GM12892 (cell line): ENCODE measurements at places on chromosomes 5 and 9.

- DNase-seq, result no peak
Measured at GRCh38 chr5:169004551-169004950, 296.4 kb downstream of the SLIT3 start.

DNA sequence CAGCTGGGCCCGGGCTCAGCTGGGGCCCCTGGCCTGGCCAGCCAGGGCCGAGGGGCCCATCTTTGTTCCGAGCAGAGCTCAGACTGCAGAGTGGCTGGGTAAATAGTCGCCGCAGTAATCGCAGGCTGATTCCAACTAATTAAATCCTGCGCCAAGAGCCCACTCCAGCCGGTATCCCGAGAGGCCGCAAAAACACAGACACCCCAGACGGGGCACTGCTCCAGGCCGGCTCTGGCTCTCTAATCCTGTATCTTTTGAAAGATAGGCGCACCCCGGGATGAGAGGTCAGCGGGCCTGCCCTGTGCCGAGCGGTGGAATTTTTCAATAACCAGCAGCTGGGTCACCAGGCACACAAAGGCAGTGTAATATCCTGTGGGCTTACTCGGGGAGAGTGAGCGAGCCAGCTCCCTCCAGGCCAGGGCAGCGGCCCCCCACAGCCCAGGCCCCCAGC lies 57.7 kb downstream of the LMX1B start:
- DNase-seq, result no peak

- DNase-seq, result no peak
Measured at GRCh38 chr9:81239388-81239787, 450.0 kb downstream of the TLE1 start.

GRCh38 chr5:64210866-64211265 lies 45.2 kb downstream of the RNF180 start:
- DNase-seq, result no peak

- DNase-seq, result no peak
Measured at GRCh38 chr5:172148381-172148780, 39.6 kb downstream of the STK10 start.

DNA sequence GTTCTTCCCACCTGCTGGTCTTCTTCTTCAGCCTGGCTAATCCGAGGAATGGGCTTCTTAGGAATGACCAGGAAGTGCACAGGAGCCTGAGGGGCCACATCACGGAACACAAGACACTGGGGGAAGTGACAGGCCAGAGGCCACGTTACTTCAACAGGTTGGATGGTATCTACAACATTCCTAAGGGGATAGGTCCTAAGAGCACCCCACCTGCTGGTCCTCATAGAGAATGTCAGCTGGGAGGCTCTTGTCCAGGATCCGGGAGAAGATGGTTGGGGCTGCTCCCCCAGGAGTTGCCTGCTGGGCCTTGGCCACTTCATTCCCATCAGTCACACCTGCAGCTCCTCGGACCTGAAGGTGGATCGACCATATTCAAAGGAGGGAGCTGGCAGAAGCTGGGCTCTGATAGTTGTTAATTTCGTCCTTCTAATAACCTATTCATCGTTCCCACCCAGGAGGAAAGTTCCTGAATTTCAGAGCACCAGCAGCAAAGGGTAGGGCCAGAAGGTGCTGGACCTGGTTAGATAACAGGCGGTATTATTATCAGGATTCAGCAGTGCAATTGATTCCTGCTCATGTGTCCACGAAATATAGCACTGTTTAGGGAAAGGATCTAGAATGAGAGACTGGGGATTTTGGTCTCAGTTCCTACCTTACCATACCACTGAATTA lies 1.3 kb downstream of the HINT2 start:
- no peak for DNase-seq

DNA sequence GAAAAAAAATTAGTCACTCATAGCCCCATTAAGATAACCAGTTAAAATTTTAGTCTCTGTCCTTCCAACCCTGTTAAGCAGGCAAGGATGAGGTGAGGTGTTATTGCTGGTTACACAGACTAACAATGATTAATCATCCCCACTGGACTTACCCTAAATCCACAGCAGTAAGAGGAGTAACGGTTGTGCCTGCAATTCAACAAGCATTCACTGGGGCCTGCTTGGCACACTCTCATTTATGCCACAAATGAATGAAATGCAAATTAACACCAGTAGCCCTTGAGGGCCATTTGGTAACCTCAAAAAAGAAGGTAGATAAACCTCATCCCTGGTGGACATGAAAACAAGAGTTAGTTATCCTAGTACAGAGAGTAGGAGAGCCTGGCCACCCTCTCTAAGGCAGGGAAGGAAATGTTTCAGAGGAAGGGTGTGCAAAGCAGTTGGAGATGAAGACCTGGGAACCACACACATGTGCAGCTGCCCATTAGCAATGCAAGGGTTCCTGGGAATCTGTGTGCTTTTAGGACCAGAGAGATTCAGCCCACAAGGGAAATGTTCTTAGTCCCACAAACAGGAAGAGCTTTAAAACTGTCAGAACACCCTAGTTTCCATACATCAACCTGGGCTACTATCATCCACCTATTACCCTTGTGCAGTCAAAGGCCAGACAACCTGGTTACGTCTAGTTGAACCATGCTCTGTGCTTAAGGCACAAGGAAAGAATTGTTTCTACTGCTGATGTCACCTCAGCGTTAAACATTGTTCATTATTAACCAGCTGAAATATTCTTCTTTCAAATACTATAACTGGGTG lies 7.7 kb downstream of the LHFPL2 start:
- DNase-seq, result no peak

DNA sequence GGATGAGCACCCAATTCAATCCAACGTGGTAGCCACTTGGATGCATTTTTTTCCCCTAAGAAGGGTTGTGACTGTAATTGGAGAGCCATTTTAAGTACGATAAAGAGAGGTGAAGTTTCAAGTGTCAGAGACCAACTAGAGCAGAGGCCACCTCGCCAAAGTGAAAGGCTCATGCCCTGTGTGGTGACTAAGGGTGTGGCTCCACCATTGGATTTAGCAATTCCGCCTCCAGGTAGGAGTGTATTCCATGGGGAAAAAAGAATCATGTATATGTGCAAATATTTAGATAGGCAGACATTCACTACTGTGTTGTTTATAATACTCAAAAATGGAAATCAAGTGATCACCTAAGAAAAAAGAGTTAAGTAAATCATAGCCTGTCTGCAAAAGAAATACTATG lies 53.1 kb upstream of the S1PR3 start:
- no peak for DNase-seq

- no peak for DNase-seq
Measured at GRCh38 chr5:106189121-106189809, 1481.5 kb downstream of the EFNA5 start.

DNA sequence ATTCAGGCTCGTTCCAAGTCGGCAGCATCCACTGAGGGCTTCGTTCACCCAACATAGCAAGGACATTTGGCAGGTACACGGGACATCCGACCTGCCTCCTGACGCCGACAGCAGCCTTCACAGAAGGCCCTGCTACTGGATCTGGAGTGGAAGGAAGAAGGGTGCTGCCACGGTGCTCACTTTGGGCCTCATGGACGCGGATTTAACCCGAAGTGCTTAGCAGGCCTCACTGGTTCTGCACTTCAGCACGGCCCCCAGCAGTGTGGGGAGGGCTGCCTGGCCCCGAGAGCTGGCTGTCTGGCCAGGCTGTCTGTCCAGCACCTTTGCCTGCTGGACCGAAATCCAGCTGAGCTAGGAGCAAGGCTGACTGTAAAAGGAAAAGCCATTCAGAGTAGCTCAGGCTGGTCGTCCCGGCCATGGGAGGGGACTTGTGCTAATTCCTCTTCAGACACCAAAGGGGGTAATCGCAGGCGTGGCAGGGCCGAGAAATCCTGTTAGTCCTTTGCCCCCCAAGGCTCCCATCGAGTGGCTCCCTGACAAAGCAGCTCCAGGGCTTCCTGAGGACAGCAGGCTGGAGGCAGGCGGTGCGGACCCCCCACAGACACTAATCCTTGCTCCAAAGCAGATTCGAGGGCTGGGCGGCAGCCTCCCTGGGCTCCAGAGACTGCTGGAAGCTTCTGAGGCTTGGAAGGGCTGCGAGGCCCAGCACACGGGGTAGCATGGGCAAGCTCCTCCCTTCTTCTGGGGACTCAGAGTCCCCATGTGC lies 11.1 kb upstream of the RXRA start:
- DNase-seq, result no peak

DNA sequence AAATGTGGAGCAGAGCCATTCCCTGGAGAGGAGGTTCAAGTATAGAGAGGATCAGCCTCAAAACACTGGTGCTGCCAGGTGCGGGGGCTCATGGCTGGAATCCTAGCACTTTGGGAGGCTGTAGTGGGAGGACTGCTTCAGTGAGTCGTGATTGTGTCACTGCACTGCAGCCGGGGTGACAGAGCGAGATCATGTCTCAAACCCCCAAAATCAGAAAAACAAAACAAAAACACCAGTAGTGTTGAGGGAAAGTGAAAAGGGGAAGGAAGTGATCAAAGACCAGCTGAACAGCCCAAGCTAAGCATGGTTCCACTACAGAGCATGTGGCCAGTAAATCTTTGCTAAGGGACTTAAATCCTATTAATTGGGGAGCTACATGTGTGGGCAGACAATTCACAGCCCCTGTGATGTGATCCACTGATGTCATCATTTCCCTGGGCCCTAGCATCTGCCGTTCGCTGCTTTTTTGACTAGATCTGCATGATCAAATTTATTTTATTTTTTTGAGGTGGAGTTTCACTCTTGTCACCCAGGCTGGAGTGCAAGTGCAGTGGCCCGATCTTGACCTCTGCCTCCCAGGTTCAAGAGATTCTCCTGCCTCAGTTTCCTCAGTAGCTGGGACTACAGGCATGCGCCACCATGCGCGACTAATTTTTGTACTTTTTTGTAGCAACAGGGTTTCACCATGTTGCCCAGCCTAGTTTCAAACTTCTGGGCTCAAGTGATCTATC lies 2.7 kb upstream of the PCBD2 start:
- peak; percentile 31 for DNase-seq

DNA sequence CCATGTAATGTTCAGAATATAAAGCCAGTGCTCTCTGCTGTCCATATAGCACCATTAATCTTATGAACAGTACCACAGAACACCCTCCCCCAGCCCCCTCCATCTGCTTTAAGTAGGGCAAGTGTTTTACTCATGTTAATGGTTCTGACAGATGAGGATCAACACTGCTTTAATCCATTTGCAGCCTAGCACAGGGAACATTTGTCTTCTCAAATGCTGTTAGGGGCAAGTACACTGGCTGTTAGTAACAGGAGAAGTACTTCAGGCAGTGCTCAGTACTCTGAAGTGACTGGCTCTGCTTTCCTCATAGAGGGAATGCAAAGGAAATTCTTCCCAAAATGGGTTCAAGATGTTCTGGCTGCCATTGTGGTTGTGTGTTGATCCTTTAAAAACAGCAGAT lies 202.6 kb downstream of the DCP2 start:
- DNase-seq, result no peak

- DNase-seq, result no peak
Measured at GRCh38 chr9:29691758-29692407, 2118.6 kb upstream of the C9orf72 start.

DNA sequence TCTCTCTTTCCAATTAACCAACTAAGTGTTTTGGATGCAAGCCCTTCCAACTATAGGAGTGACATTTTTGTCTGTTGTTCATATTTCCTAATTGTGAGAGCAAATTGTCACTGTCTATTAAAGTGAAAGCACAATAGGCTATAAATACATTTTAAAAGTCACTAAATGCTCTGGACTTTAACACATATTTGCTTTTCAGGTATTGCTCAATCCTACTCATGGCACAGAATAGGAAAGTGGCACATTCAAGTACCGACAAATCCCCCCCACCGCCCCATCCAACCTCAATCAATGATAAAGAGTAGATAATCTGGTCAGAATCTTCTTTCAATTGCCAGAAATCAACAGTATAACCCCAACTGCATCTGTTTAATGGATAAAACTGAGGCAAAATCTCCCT lies 419.8 kb downstream of the PLK2 start:
- DNase-seq, result no peak

GRCh38 chr9:129170229-129170628 lies 7.8 kb downstream of the IER5L start:
- no peak for DNase-seq

DNA sequence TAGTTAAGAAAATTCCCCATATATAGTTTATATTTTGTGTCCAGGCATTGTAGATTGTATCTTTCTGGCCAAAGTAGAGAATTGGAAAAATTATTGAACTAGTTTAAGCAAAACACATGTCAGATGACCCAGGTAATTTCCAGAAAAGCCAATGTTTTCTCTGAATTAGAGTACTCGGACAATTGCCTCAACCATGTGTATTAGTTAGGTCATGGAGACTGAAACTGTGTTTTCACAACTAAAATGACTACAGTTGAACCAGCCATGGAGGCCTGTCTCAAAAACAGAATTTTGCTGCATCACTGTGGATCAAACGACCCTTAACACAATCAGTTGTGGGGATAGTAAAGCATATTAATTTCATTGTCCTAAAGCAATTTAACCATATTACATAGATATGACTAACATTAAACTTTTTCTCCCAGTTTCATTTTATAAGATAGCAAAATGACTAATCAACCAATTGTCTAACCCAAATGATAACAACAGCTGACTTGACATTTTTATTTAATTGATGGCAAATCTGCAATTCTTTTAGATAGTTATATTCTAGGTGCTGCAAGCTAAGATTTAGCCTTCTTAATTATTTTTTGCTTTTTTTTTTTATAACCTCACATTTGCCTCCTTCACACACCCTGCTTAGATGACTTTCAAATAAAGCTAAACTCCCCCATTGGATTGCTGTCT lies 39.2 kb upstream of the SPDL1 start:
- DNase-seq, result no peak

DNA sequence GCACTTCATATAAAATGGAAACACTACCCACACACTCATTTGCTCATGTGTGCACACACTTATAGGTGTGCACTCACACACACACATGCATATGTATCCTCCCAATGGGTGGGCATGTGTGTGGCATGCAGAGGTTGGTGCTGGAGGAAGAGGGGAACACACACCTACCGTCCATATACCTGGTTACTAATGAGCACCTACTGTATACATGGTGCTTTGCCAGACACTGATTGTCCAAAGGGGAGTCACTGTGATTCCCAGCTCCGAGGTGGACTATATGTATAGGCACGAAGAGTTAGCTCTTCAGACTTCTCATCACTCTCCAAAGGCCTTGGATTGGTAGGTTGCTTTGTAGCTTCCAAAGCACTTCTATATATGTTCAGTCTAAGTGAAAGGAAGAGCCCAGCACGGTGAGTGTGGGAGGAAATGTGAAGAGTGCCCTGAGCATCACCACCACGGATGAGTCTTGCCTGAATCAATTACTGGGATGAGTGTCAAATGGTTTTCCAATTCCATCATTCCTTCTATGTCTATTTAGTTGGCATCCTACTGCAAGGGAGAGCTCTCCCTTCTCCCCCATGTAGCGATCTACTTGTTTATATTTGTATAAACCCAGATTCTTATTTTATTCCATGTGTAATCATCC lies 12.6 kb upstream of the ERGIC1 start:
- DNase-seq, result no peak

- DNase-seq, result no peak
Measured at GRCh38 chr9:21801683-21802417, 586 bp upstream of the MTAP start.

GRCh38 chr5:155844542-155844941 lies 482.4 kb upstream of the SGCD start:
- no peak for DNase-seq

DNA sequence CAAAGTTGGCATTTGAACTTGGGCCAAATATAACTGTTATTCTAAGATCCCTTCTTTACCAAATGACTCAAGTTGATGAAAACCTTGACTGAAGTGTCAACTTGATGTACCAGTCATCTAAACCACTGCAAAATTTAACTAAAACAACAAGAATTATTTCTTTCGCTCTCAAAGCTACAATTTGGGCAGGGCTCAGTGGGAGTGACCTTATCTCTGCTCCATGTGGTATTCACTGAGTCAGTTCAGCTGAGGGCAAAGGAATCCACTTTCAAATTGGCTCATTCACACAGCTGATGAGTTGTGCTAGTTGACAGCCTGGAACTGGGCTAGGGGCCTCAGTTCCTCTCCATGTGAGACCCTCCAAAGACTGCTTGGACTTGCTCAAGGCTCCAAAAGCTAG lies 166.3 kb downstream of the RORB start:
- DNase-seq, result no peak
